Activated gamma-delta T cell treated with anti-CD3 and anti-CD28 coated beads, Interleukin-2, amount 50 U/mL, for 16 hours (primary cell): ENCODE measurements at places on chromosomes 1 and 21.

DNA sequence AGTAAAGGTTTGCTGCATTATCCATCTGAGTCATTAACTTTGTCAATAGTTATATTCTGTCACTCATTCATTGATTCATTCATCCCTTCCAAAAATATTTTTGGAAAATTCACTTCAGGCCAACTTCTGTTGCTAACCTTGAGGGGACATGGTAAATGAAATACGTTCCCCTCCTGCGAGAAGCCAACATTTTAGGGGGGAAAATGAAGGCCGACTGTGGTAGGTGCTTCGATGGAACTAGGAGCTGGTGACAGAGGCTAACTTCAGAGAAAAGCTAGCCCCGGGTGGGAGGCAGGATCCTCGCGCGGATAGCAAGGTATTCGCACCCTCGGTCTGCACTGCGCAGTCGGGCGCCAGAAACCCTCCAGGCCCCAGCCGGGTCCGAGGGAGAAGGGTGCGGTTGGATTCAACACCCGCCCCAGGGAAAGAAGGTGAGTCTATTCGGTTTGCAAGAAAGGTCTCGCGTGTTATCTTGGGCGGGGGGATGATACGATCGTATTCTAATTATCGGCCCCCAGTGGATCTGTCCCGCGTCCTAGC is 646 bp upstream of the RRP15 start:
- DNase-seq: no peak

DNA sequence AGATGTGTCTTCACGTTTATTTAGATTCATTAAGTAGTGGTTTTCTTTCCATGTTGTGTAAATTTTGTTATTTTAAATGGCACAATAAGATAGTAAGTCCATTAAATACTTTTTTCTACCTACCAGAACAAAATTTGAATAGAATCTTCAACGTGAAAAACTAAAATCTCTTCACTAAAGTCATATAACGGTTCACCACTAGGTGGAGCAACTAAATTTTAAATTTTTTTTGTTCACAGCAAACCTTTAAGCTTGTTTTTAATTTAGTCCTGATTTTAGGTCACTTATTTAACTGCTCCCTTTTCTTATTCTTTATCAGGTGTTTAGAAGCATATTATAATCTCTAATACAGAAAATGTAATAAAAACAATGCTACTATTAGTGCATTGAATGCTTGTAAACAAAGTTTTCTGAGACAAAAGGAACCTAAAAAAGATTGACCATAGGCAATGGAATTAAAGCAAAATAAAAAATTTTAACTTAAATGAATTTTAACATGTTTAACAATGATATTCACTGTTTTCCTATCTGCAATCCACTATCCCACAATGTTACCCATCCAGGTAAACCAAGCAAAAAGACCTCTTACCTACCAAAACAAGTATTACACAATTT is 28.3 kb upstream of the PKN2 start:
- no peak for DNase-seq

DNA sequence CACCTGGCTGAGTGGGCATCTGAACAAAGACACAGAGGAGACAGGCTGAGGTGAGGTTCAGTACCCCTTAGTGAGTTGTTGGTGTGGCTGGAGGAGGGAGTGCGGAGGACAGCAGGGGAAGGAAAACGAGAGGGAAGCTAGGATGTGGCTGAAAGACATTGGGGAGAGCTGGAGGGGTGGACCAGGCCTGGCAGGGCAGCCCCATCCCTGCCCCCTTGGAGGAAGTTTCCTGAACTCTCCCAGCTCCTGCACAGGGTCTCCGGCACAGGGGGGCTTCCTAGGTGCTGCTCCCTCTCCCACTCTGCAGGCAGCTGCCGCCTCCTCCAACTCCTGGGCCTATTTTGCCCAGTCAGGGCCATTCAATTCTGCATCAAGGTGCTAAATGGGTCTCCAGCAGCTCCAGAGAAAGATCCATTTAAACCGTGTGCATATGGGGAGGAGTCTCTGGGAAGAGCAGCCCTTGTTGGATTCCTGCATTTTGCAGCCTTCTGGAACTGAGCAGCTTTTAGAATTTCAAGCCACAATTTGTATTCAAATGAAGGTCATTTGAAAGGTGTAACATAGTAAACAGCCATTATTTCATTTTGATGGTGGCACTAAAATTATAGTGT is 193.9 kb downstream of the CAMTA1 start:
- DNase-seq: no peak

DNA sequence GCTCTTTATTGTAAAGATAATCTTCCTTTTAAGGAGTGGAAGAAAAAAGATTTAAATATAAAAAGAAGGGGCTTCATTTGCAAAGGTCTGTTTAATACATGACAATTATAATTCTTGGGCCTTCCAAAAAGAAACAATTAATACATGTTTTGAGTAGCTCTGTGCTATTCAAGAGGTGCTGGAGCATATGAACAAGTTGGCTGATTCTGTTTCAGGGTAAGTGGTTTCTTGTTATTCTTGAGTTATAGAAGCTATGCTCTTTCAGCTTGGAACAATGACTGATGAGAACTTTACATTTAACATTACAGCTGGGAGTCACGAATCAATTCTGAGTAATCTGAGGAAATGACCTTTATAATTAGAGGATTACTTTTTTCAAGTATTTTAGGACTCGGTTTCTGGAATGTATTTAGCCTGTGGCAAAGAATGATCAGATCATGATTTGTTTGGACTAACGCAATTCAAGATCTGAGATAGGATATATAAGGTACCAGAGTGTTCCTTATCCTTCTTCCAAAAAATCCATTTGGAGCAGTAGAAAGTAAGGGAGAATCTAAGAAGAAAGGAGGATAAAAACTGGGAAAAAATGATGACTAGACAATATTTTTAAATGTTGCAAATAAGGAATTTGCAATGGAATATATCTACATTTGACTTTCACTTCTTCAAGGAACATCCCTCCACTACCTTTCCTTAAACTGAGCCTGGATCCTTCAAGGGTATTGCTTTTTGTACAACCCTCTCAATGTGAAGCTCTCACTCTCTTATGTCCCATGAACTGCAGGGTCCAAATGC is 77.1 kb upstream of the KCTD3 start:
- DNase-seq: no peak

DNA sequence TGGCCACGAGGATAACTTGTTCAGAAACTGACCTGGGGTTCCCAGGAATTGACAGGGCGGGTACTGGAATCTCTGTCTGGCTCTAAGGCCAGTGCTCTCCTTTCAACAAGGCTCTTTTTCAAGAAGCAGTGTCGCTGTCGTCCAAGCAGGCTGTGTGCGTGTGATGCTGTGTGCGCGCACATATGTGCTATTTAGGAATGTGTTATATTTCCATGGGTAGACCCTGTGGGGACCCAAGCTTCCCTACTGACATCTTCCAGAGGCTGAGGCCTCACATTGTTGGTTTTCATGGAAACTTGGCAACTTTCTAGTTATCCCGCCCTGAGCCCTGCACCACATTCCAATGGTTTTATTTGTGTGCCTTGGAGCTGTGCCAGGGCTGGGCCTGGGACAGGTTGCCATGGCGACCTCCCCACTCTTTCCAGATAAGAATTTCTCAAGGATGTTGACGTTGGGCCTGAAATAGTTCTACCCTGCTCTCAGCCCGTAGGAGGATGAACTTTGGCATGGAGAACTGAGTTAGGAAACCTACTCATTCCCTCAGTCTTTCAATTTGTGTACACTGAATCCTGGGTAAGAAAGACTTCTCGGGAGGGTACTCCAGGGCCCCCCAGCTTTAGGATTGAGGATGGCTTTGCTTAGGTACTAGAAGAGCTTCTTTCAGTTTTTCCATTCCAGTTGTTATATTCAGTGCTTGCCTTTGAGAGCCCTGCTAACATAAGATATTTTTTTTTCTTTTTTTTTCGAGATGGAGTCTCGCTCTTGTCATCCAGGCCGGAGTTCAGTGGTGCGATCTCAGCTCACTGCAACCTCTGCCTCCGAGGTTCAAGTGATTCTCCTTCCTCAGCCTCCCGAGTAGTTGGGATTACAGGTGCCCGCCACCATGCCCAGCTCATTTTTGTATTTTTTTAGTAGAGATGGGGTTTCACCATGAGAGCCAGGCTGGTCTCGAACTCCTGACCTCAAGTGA is 38.8 kb upstream of the SRSF10 start:
- no peak for DNase-seq

DNA sequence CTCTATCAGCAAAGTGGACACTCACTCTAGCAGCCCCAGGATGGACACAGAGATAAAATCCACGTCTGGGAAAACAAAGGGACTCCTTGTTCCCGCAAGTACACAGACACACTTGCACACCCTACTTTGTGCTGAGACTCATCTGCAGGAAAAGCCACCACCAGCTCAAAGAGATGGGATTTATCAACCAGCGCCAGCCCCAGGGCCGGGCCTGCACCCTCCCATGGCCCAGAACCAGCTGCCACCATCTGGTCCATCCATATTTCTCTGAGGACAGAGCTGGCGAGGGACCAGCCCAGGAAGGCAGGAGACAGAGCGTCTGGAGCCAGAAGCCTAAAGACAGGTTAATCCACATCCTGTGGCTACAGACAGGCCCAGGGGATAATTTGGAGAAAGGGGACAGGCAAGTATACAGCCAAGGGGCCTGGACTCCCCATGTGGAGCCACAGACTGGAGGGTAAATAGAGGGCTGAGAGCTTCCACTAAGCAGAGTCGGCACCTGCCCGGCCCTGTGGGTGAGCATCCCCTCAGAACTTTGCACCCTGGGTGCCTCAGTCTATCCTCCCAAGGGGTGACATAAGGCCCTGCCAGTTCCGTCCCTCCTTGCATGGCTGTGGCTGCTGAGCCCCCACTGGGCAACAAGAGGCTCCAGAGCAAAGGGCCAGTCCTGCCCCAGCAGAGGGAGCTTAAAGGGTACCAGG is 233.9 kb downstream of the PTPRU start:
- DNase-seq: no peak

DNA sequence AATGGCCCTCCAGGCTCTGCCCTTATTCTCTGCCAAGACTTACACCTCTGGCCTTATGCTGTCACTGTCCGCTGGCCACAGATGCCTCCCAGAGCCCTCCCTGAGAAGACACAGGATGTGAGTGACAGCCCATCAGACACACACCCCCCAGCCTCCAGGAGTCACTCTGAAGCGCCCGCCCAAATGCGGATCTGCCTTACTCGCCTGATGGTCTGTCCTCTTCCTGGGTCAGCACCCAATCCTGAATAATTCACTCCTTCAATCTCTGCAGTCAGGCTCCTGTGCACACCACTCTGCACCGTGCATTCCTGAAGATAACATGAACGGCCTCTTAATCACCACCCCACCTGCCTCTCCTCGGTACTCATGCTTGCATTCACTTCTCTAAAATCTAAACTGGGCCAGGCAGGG is 14.7 kb downstream of the CLSTN1 start:
- no peak for DNase-seq

GRCh38 chr1:203127666-203128430 is at the start of gene ADORA1:
Gene ADORA1 (plus strand): TSS chr1:203127726. CDS start chr1:203128842, 1,116 bp downstream.
- DNase-seq: no peak

- no peak for DNase-seq
These were observed 5.2 kb downstream of the AGO1 start for GRCh38 chr1:35888255-35888654.

DNA sequence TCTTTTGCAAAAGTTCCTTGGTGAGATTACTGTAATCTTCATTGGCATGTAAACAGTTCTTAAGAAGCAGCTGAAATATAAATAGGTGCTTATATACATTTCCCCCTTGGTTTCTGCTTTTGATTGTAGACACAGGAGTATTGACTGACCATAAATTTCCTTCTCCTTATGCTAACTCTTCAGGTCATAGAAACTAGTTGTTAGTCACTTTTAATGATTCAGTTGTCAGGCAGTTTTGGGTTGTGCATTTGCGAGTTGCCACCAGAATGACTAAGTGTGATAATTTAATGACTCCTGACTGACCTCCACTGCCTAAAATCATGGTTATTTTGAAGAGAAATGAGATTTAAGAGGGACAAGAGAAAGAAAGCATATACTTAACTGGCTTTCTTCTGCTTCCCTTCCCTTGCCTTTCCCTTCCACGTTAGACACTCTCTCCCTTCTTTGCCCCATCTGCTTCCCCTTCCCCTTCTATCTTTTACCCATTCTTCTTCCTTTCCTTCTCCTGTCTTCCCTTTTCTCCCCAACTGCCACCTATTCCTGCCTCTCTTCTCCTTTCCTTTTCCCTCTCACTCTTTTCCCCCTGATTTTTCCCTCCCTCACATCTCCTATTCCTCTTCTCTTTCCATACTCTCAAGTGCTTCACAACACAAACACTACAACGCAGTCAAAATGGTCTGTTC is 12.3 kb downstream of the ZMPSTE24 start:
- no peak for DNase-seq

DNA sequence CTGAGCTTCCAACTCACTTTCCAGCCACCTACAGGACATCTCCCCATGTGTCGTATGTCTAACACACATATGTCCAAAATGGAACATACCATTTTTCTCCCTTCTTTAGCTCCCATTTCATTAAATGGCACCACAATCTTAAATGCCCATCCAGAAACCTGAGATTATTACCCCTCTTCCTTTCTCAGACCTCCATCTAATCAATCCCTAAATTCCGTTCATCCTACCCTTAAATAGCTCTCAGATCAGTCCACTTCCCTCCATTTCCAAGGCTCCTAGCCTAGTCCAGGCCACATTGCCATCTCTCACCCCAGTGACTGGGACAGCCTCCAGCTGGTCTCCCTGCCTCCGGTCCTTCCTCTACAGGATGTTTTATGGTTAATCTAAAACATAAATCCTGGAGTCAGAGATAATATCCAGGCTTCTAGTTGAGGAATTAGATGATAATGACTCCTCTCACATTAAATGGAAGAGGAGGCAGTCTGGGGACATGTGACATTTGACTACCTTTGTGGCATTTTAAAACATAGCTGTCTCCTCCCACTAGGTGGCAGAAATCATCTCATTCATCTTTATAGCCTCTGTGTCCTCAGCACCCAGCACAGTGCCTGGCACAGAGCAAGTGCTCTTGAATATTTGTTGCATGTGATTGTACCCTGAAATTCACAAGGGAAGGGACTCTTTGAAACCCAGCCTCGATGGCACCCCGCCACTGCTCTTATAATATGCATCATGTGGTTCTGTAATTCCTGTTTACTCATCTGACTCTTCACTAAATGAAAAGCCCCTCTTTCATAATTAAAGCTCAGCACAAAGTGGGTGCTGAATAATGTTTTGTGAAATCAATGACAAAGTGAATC is 102.3 kb downstream of the TMEM53 start:
- DNase-seq: no peak

GRCh38 chr1:3819771-3820200 is 23.5 kb upstream of the LRRC47 start:
- no peak for DNase-seq

- DNase-seq: no peak
These were observed 24.2 kb upstream of the CR2 start for GRCh38 chr1:207429963-207430362.

GRCh38 chr1:204219971-204220616 is 6.3 kb upstream of the GOLT1A start:
- DNase-seq: no peak
